ENCODE measurements at places on chromosomes 6 and 20.
A peak's percentile ranks its signal among the peaks of the same experiment; 100 is the strongest.

- no peak for DNase-seq
These were observed 406.4 kb downstream of the QKI start for GRCh38 chr6:163820745-163821458.

DNA sequence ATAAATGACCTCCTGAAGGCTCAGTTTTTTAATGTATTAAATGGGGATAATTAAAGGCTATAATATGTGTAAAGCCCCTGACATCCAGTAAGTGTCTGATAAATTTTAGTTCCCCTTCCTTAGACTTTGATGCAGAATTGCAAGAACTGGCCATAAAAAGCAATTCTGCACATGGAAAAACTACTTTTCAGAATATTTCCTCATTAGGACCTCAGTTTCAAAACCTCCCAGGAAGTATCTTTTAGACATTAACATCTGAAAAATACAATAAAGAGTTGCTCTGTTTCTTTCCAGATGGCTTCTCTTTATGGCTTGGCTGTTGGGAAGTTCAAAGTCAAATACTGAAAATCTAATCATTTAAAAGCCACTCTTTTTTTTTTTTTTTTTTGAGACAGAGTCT is 106.3 kb upstream of the ZNF217 start:
- DNase-seq = no peak

DNA sequence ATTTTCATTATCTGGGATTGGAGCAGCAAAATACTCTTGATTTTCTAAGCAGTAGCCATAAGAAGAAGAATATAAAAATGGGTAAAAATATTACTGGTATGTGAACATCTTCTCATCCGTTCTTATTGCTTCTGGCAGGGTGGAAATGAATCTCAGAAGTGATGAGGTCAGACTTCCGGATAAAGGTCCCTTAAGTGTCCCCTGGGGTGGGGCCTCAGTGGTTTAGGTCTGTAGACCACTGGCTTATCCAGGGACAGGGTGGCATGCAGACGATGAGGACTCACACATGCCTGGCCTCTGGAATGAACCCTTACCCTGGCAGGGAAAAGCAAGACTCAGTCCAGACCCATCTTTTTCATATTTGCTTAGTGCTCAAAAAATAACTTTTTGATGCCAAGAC is 143.3 kb downstream of the UST start:
- no peak for DNase-seq

DNA sequence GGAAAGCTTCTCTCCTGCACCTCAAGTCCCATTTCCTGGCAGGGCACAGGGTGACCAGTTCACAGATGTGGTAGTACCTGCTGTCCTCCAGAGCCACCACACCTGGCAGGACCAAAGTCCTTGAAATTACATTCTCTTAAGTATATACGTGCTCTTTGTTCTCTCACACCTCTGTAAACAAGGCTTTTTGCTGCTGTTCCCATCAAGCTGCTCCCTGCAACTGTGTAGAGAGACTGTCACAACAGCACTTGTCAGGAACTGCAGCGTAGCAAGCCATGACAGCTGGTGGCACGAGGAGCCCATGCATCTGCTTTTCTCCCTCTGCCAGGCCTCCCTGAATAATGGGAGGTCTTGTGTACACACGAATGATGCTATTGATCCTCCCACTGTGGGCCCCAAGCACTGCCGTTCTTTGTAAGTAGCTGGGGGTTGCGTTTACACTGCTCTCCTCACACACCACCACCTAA is 431.8 kb downstream of the CD83 start:
- DNase-seq = no peak

DNA sequence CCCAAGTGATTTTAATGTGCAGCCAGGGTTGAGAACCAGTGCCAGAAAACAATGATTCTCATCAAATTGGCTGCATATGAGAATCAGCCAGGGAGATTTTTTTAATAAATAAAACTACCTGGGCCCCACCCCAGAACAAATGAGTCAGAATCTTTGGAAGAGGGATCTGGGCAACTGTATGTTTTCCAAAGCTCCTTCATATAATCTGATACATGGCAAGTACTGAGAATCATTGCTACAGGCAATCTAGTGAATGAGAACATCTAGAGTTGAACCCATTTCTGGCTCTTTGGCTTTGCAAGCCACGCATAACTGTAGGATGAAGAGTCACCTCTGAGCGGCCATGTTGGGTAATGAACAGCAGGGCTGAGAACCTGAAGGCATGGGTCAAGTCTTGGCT is 26.1 kb upstream of the DSP start:
- no peak for DNase-seq

DNA sequence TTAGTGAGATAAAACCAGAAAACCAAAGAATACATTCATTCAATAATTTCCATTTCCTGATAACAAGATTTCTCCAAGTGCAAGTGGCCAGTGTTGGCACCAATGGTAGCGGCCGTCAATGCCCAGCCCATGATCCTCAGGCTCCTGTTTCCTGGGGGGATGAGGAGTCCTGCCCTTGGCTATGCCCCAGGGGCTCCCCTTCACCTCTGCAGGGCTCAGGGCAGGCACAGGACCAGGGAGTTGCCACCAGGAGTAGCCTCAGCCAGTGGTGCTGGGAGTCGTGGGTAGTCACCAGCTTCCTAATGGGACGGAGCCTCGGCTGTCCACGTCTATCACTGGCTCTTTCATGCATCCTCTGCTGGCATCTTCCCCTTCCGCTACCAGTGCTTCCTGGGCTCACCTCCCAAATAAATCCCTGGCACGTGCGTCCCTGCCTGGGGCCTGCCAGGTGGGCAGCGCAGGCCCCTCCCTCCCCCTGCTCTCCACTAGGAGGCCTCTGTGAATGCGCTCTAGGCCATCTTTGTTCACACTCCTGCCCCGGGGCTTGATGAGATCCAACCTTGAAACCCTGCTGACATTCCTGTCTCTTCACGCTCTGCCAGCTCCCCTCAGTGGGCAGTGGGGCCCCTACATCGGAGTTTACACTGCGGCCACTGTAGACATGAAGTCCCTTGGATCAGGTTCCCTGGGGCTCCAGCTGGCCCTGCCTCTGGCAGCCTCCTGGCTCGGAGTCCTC is 215.7 kb downstream of the SYNDIG1 start:
- DNase-seq = no peak

GRCh38 chr6:162190981-162191380 is 536.6 kb downstream of the PRKN start:
- no peak for DNase-seq

- no peak for DNase-seq
These were observed 498 bp upstream of the PRDM1 start for GRCh38 chr6:106085692-106085983.

DNA sequence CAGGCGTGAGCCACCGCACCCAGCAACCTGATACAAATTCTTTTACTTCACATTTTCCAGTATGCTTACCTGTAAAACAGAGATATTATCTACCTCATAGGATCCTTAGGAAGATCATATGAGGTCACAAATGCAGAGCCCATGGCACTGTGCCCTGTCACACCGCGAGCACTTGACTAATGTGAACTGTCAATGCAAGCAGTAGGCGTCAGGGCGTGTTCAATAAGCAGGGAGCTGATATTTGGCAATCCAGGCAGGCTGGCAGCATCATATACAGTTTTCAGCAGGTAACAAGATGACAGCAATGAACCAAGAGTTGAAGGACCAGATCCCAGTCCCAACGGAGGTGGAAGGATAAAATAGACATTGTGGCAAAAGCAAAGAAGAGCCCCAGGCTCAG is 14.6 kb upstream of the ARID1B start:
- no peak for DNase-seq

- DNase-seq = no peak
These were observed 20.5 kb upstream of the NT5E start for GRCh38 chr6:85429346-85429745.

DNA sequence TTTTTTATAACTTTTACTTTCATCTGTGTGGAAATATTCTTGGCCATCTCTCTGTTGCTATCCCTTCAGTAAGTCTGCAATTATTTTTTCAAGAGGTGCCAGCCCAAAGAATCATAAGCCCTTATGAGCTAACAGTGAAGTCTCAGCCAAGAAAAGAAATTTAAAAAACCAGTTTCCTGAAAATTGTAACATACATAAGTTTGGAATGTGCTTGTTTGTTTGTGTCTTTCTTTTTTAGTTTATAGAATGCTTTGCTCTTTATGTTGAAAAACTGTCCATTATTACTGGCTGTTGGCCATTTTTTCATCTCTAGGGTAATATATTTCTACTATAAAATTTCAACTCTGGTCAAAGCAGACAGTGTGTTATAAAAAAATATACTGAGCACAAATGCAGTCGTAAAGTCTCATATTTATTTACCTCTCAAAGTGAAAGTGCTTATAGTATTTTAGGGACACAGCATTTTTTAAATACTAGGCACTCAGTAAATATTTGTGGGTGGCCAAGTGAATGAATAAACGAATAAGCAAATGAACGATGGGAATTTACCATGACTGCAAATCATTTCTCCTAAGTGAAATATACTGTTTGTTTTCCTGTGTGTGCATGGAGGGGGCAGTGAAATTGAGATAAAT is 659.7 kb downstream of the KIF16B start:
- no peak for DNase-seq

- DNase-seq = no peak
These were observed 174.5 kb upstream of the SNX9 start for GRCh38 chr6:157648561-157648960.

DNA sequence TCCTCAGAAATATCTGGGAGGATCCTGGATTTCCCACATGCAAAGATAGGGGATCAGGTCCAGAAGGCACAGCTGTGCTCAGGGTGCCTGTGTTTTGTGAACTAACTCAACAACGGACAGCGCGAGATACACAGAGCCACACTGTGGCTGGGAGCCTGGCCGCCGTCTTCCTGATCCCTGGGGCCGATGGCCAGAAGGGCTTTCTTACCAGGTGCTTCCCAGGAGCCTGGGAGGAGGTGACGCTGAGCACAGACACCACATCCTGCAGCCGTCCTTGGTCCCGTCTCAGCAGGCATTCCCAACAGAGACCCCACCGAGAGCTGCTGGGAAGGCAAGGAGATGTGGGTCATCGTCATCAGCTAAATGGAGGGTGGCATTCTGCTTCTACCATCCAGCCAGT is 144.6 kb upstream of the AFDN start:
- no peak for DNase-seq

- no peak for DNase-seq
These were observed 56.3 kb upstream of the CD93 start for GRCh38 chr20:23142162-23143050.

- DNase-seq = no peak
These were observed 6.9 kb upstream of the ZBTB12 start for GRCh38 chr6:31908791-31909190.

- DNase-seq = peak; percentile 82
These were observed 42.1 kb upstream of the BTN3A2 start for GRCh38 chr6:26322645-26323482.

DNA sequence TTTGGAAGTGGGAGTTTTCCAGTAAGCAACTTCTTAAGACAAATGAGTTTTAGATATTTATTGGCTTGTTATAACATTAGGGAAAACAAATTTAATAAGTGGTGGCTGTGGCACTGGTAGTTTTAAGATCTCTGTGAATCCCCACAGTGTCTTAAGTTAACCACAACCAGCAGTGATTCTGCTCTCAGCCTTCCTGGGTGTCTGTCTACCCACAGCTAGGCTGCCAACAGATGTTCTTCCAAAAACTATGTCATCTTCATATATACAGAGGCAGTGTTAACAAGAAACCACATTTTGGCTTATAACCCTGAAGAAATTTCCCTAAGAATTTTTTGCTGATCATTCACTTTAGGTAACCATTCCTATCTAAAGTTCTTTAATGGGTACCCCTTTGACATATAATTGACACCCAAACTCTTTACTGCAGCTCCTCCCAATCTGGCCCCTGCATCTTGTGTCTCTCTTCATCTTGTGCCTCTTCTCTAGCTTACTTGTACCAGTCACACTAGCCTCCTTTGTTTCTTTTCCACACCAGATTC is 52.7 kb downstream of the TOP1 start:
- DNase-seq = no peak

GRCh38 chr6:89975366-89975765 is 81.1 kb downstream of the GJA10 start:
- DNase-seq = no peak
